ENCODE measurements at places on chromosomes 3 and 15.

GRCh38 chr3:60095516-60095915, 1045.7 kb upstream of the CFAP20DC start:
- no peak for DNase-seq

- no peak for DNase-seq
These were observed 55.7 kb downstream of the UMPS start for GRCh38 chr3:124785973-124786372.

DNA sequence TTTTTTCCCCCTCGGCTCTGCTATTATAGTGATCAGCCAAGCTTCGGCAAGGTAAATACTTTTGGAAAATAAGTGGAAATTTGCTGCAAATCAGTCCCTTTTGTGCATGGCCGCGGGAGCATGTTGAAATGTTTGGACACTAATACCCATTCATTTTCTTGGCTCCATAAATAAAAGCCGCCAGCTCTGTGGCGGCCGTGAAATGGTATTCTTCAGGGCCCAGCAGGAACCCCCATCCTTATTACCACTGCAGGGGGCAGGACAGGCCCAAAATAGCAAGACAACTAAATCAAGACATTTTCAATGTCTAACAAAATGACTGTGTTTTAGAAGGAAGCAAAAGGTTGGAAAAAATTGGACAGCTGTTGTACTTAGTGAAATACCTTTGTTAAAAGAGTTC, 362.3 kb downstream of the NR2F2 start:
- no peak for DNase-seq

DNA sequence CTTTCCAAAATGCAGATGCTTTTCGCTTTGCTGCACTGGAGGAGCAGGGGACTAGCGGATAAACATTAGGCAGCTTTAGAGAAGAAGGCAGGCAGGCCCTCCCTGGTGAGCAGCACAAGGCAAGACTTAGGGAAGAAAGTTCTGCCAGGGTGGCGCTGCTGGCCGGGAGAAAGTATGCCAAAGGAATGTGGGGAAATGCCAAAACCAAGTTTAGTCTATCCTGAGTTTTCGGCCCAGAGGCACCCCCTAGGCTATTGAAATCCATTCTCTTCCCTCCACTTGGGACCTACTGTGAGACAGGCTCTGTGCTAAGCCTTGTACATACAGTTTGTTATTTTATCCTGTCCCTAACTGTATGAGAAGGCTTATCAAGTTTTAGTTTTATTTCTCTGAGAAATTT, 9.2 kb downstream of the SHC4 start:
- no peak for DNase-seq

- no peak for DNase-seq
These were observed 15.5 kb downstream of the ACAA1 start for GRCh38 chr3:38121451-38121831.

- DNase-seq: no peak
These were observed 136.7 kb downstream of the SMAD6 start for GRCh38 chr15:66838671-66839239.

DNA sequence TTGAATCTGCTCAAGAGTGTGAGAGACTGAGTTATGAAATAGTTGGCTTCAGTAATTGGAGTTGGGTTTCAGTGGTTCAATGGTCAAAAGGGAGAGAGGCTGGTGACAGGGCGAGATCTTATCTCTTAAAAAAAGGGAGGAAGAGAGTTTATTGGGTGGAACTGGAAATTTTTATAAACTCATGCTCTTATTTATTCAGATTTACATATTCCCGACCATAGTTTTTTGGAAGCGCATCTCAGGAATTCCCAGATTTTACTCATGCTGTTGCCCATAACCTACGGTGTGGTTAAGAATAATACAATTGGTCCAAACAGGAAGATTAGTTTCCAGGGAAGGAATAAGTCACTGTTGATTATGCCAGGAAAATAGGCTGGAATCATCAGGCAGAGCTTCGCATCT, 41.4 kb downstream of the CD200 start:
- no peak for DNase-seq

DNA sequence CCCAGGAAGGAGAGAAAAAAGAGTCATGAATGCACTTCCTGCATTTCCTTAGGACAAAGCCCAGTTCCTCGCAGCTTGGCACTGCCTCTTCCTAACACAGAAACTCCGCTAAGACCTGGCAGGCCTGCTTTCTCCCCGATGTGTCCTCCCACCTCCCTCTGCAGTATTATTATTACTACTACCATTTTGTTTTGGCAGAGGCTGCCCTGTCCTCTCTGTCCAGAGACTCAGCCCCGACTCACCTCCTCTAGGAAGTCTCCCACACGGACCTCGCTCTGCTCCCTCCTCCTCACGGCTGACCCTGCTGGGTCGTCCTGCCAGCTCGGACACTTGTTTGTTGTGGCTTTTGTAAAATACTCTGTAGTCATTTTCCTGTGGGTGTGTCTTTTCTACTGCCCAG, 107.2 kb upstream of the HACD2 start:
- DNase-seq: no peak

DNA sequence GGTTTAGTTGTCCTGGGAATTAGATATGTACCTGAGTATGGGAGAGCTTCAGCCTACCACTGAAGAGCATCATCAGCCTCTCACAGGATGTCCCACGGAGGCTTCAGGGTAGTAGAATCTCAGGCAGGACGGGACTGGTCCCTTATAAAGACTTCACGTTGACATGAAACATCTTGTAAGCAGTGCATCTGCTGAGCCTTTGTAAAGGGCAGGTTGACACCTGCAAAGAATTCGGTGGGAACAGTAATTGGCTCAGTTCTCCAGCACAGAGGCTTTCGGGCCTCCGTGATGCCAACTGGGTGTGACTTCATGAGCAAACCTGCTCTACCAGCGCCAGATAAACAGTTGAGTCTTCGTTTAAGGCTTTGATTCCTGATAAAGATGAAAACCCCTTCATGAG, 26.9 kb upstream of the AVEN start:
- DNase-seq: no peak

- no peak for DNase-seq
These were observed 63.2 kb upstream of the SPPL2A start for GRCh38 chr15:50828610-50829206.

DNA sequence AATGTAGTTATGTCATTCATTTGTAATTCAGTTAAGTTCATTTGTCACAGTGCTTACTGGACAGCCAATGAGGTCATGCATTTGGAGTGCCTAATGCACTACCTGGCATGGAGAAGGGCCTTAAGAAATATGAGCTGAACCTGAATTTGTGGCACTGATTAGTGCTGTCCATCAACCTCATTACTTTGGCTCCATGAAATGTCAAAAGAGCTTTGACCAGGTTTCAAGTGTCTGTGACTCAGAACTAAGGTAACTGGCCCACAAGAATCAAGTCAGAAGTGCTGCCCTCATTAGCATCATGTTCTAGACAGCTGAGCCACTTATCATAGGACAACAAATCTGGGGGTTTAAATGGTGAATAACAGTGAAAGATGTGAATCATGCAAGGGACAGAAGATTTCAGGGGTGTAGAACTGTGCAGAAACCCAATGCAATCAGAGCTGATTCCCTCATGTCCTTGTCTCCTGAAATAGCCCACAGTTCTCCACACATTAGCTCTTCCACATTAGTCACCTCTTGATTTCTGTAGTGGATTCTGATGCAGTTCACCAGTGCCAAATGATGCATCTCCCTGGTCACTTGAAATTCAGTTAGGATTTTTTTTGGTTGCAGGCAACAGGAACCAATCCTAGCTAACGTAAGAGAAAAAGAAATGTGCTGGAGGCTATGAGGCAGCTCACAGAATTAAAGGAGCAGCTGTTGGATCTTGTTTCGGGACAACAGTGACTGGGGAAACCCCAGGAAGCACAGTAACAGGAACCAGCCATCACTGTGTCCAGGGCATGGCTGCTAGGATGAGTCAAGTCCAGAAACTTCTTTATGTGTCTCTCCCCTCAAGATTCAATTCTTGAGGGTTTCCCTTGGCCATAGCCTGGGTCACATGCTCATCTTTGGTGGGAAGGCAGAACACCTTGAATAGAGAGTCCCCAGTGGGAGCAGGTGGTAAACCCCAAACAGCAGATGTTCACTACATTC, 38.7 kb downstream of the CHST2 start:
- DNase-seq: no peak

- DNase-seq: no peak
These were observed 55.1 kb upstream of the ACAD9 start for GRCh38 chr3:128824132-128824850.

- peak; percentile 92 for DNase-seq
These were observed 49.0 kb downstream of the THBS1 start for GRCh38 chr15:39629906-39630305.

DNA sequence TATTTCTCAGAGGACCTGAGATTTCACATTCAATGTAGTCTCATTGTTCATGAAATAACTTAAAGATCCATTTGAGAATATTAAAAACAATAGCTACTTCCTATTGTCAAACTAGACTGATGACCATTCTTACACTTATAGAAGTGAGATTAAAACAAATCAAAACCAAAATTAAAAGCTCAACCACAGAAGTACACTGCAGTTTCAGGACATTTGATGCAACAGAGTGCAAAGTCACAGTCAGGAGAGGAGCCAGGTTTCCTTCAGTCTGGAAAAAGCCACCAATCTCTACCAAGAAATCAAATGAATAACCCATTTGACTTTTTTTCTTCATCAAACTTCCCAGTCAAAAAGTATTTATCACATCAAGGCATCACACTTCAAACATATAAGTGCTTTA, 5.5 kb downstream of the CCPG1 start:
- DNase-seq: no peak

DNA sequence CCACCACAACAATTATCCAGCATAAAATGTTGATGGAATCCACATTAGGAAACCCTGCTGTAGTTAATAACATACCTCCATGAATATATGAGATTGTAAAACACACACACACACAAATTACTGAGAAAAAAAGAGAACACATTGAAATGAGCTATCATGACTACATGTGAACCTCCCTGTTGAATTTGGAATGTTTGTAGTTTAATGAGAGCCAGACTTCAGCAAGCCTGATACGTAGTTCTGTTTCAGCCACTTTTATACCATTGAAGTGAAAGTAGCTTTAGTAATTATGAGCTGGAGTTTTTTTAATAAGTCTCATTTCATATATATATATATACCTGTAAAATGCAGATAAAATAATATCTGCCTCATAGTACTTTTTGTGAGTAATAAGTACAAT, 1146.4 kb downstream of the NAALADL2 start:
- DNase-seq: no peak

GRCh38 chr3:100297784-100298183, 36.8 kb upstream of the NIT2 start:
- no peak for DNase-seq

GRCh38 chr3:104596551-104596950, 770.2 kb upstream of the ALCAM start:
- no peak for DNase-seq

DNA sequence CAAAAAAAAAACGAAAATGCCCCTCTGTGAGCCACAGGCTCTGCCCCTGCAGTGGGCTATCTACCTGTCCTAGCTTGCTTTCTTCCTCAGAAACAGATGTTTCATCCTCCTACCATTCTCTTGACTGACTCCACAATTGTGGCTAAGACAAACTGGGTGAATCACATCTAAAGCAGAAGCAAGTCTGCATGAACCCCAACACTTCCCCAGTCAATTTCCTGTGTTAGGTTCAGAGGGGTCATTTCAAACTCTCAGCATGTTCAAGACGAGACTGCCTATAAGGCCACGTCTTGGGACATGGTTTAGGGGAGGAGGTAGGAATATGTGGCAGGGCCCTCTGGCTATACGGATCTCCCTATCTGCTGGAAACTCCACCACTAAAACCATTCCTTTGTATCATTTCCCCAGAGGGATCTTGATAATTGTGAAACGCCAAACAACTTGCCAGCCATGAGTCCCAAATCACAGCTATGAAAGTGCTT, 28.6 kb upstream of the ANKDD1A start:
- DNase-seq: no peak

DNA sequence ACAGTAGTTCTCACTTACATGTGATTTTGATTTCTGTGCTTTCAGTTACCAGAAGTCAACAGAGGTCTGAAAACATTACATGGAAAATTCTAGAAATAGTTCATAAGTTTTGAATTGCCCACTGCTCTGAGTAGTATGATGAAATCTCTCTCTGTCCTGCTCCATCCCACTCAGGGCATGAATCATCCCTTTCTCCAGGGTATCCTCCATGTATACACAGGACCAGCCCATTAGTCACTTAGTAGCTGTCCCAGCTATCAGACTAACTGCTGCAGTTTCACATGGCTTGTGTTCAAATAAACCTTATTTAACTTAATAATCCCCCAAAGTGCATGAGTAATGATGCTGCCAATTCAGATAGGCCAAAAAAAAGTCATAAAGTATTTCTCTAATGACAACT, 38.6 kb downstream of the EPHA3 start:
- DNase-seq: no peak

DNA sequence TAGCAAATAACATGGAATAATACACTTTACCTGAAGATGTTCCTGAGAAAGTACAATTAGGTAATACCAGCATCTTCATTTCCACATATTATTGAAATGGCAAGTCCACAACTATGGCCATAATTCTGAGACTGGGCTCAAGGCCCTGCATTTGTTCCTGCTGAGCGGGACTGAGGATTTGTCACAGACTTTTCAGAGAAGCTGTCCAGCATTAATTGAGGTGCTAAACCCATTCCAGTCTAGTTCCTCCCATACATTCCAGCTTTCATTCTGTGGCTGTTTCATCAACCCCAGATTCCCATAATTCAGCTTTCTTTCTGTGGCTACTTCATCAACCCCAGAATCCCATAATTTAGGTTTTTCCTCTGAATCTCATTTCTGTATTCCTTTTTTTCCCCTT, 293.4 kb upstream of the GBE1 start:
- no peak for DNase-seq

DNA sequence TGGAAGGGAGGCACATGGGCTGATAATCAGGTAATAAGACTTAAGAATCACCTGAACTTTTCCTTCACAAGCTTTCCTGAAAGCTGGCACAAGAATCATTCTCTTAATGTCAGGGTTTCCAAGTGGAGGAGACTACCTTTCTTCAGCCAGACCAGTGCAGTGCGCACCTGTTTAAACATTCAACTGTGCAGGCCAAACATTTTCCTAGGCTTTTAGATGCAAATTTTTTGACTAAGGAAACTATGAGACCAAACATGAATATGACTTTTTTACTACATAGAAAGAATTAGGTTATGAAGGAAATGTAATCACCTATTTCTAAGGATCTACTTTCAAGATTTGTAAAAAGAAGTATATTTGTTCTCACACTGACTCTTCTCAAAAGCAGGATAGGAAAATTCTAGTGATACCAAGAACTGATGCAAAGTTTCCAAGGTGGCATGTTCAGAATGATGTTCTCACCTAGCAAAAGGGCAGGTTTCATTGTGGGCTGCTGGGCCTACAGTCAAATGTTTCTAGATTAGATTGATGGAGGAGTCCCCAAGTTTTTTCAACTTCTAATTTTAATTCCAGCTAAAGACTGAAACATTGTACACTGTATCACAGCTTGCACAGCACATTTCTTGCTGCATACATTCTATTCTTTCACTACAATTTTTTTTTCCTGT, 339.1 kb downstream of the TIGIT start:
- no peak for DNase-seq

GRCh38 chr3:78888635-78889034, 879.2 kb downstream of the ROBO1 start:
- DNase-seq: no peak

DNA sequence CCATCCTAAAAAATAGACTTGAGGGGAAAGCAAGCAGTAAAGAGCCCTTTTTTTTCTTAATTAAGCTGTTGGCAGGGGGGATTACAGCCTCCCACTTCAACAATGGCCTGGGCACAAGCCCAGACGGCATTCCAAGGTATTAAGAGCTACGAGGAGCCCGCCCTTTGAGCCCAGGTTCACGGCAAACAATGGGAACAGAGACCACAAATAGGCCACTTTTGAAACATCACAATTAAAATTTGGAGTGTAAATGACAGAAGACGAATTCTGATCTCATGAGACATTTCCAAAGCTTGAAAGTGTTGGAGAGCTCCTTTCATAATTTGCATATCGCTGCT, 8.9 kb downstream of the CHSY1 start:
- no peak for DNase-seq
